ENCODE measurements at places on chromosomes 16 and 17.

- no peak for DNase-seq
Measured at GRCh38 chr17:14080847-14081251, 11.5 kb downstream of the COX10 start.

- no peak for DNase-seq
Measured at GRCh38 chr17:50922721-50923405, 56.7 kb upstream of the TOB1 start.

GRCh38 chr16:87704754-87705353 is 60.9 kb downstream of the KLHDC4 start:
- no peak for DNase-seq

GRCh38 chr17:69961501-69962145 is 113.4 kb upstream of the KCNJ16 start:
- DNase-seq: peak; percentile 36

- no peak for DNase-seq
Measured at GRCh38 chr17:43427362-43428043, 28.7 kb downstream of the ARL4D start.

GRCh38 chr17:72399608-72400487 is 279.0 kb downstream of the SOX9 start:
- DNase-seq: no peak

- no peak for DNase-seq
Measured at GRCh38 chr16:16045879-16046278, 96.5 kb downstream of the ABCC1 start.

DNA sequence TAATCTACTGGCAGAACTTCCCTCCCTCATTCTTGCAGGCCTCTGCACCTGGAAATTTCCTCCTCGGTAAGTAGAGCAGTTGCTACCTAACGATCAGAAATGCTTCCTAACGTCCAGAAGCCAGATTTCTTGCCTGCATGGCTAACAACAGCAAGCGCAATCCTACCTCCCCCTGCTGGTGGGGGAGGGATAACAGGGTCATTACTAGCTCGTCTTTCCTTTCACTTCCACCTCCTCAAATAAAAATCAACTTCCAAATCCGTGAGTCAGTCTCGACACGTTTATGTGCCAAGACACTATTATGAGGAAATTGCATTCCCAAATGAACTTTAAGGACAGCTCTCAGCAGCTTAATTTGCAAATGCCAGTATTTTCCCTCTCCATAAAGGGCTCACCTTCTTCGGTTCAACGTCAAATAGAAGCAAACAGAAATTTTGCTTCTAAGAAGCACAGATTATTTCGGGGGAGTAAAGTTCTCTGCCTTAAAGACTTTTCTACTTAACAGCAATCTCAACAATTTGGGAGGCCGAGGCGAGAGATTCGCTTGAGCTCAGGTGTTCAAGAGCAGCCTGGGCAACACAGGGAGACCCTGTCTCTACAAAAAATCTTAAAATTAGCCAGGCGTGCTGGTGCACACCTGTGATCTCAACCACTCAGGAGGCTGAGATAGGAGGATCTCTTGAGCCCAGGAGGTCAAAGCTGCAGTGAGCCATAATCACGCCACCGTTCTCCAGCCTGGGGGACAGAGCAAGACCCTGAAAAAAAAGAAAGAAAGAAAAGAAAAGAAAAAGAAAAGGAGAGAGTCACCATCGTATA is 188.6 kb upstream of the PSMD7 start:
- DNase-seq: no peak

DNA sequence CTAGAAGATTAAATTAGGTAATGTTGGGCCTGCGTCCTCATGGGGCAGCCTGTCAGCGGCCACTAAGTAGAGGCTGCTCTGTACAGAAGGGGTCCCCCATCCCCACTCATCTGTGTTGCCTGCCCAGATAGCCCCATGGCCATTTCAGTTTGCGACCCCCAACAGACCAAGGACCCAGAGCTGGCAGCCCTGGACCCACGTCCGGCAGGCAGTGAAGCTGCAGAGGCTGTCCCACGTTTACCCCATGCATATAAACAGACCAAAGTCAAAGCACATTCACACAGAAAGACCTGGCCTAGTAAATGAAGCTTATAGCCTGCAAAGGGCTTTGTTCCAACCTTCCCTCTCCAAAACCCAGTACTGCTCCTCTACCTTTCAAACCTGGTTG is 4.6 kb downstream of the PDF start:
- no peak for DNase-seq

- DNase-seq: no peak
Measured at GRCh38 chr16:66502020-66502913, 47.7 kb downstream of the TK2 start.

DNA sequence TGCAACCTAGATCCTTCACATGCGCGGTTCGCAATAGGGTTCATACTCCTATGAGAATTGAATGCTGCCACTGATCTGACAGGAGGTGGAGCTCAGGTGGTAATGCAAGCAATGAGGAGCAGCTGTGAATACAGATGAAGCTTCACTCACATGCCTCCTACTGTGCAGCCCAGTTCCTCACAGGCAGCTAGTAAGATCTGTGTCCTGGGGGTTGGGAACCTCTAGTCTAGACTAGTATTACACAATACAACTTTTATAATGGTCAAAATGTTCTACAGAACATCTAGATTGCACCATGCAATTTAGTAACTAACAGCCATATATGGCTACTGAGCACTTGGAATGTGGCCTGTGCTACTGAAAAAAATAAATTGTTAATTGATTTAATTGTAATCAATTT is 26.7 kb downstream of the ABCA5 start:
- DNase-seq: no peak

DNA sequence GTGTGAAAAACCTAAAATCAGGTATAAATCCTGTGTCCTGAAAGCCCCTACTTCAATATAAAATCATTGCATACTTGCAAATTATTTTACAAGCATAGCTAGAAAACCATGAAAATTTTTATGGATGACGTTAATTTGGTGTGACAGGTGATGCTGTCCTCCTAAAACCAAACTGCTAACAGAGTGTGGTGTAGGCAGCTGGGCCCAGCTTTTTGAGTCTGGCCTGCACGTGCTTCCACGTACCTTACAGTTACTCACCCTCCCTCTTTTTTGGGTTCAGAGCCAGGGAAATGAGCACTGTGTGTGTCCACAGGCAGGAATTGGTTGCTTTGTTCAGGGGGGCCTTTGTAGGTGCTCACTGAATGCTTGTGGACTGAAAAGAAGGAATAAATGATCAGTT is 36.4 kb downstream of the CLEC16A start:
- no peak for DNase-seq

GRCh38 chr16:50502616-50503011 is 45.6 kb upstream of the NKD1 start:
- DNase-seq: no peak

GRCh38 chr17:58786586-58787295 is 31.1 kb downstream of the PPM1E start:
- DNase-seq: no peak

GRCh38 chr17:66549311-66549704 is 246.9 kb downstream of the PRKCA start:
- DNase-seq: no peak

- DNase-seq: no peak
Measured at GRCh38 chr17:67491681-67492024, 114.6 kb downstream of the PITPNC1 start.

GRCh38 chr16:74666010-74666421 is 661 bp downstream of the RFWD3 start:
- no peak for DNase-seq

DNA sequence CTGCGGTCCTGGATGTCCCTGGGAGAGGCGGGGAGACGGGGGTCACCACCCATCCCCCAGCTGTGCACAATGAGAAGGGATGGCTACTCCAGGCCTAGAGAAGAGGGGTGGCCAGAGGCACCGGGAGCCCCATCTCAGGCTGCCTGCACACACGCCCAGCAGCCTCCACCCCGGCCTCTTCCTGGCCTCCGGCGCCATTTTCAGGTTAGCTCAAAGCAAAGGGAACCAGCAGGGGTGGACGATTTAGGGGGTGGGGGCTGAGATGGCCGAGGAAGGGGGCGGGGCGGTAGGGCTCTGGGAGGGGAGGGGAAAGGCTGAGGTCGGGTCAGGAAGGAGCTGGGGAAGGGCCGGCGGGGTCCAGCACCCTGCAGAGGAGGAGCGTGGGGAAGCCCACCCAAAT is 42.8 kb downstream of the SRCIN1 start:
- DNase-seq: no peak
